Heart left ventricle (tissue), 16 donors: ENCODE measurements at places on chromosomes 7 and 10. TPM values are rescaled to one million over a fixed set of nuclear protein-coding genes. Genes with fewer than 3 reads are reported as not detected.

- DNase-seq = no peak
Observed at GRCh38 chr10:22560096-22560912, 154.1 kb downstream of the PIP4K2A start.

DNA sequence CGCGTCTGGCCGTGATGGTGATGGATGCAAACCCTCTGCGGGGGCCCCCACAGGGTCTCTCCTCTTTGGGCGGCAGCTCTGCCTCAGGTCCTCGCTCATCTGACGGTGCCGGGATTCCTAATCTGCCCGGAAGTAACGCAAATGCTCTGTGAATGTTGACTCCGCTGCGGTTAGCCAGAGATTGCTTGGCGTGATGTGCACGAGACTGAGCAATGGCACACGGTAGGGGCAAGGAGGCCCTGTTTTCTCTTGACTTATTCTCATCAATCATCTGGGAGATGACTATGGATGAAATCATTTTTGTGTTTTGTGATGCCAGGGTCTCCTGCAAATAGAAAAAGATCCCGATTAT lies 116.5 kb upstream of the ADAM12 start:
- no peak for DNase-seq

DNA sequence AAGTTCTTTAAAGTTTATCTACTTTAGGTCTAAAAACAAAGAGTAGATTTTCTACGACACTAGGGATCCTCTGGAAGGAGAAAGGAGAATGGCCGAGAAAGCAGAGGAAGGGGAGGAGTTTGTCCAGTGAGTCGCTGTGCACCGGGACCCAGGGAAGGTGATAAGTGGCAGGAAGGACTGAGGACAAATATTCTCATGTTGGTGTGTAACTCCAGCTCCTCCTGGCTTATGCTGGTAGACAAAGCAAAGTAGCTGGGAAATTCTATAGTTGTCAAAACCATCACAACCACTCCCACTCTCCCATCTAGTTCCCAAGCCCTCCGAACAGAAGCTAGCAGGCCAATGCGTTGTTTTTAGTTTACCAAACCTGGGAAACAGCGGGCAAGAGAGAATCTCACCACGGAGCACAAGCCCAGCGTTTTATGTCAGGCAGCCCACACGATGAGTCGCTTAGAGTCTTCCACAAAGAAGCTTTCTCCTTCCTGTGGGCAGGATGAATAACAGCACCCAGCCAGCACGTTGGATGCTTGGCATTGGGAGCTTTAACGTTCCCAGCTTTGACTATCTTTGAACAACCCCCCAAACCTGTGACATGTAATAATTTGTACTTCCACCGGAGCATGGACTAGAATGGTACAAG lies 32.9 kb upstream of the JCAD start:
- no peak for DNase-seq

- DNase-seq = no peak
Observed at GRCh38 chr10:89335226-89335625, 7.4 kb downstream of the IFIT3 start.

DNA sequence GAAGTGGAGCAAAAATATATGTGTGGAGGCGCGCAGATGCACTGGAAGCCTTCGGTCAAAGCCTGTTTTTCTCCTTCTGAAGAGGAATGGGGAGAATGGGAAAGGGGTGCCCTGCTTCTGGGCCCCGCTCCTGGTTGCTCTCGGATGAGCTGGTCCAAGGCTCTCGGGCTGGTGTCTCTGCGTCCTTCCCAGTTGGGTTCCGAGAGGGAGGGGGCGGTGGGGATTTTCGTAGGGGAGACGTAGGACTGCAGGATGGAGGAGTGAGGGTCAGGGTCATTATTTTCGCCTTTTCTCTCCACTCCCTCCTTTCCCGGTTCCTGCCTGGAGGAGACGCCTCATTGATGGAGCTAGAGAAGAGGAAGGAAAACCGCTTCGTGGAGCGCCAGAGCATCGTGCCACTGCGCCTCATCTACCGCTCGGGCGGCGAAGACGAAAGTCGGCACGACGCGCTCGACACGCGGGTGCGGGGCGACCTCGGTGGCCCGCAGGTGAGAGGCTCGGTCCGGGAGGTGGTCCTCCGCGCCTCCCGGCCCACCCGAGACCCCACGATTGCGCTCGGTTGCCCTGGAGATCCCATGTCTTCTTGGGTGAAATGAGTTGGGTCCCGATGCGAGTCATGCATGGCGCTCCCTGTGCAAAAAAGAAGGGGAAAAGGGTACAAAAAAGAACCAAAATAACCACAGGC lies 790 bp downstream of the ADAM22 start:
- DNase-seq = no peak

DNA sequence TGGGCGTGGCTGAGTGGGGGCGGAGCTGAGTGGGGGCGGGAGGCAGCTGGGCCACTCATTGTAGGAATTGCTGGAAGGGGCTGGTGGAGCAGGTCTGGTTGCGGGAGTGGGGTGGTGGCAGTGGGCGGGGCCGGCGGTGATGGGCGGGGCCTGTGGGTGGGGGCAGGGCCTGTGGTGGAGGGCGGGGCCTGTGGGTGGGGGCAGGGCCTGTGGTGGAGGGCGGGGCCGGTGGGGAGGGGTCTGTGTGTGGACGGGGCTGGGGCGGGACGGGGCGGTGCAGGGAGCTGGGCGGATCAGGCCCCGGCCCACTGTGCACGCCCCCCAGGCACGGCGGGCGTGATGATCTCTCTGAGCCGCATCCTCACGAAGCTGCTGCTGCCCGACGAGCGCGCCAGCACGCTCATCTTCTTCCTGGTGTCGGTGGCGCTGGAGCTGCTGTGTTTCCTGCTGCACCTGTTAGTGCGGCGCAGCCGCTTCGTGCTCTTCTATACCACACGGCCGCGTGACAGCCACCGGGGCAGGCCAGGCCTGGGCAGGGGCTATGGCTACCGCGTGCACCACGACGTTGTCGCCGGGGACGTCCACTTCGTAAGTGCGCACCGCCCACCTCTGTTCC lies 14.0 kb downstream of the SLC29A4 start:
- no peak for DNase-seq

GRCh38 chr7:78510580-78511188 lies 712.1 kb downstream of the PHTF2 start:
- no peak for DNase-seq

DNA sequence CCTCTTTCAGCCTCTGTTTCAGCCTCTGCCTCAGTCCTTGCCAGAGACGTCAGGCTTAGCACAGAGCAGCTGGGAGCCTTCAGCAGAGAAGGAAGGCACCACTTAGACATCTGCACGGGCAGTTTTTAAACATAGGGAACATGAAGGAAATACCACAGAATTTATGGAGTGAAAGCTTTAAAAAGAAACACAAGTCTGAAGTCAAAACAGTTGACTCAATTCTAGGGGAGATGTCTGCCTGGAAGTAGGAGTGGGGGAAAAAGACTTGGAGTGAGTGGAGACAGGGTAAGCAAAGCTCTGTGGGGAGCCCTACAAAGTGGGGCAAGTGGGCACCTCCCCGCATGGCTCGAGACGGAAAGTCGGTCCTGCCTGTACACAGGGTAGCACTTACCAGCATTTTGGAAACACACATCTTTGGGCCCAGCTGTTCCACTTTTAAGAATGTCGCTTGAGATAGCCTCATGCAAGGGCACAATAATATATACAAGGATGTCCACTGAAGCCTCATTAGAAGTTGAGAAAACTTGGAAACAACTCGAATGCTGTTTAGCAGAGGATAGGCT lies 5.0 kb upstream of the TBXAS1 start:
- DNase-seq = no peak

Gene PCBD1
- total RNA-seq = 171 TPM

Gene MTG1
- 11.6 TPM for total RNA-seq

Gene WDFY4
- 0.81 TPM for total RNA-seq
